ENCODE measurements at places on chromosomes 4 and X. TPM values are rescaled to one million over a fixed set of nuclear protein-coding genes. Genes with fewer than 3 reads are reported as not detected.

GRCh38 chr4:101823864-101824263 is 33.3 kb downstream of the BANK1 start:
- no peak for DNase-seq

DNA sequence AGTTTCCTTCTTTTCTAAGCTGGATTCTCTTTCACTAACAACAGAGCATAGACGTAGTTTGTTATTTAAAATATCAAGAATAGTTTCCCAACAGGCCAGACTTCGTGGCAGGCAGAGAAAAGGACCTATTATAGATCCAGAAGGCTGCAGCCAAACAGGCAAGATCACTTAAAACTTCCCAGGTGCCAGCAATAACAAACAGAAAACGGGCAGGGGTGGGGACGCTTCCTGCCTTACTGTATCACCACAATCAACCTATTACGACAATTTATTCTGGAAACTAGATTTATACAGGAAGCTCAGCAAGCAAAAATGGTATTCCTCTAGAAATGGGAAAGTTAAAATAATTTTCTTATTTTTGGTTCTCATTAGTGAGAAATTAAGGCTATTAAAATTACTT is 22.1 kb downstream of the RWDD4 start:
- DNase-seq, result no peak

SSX3 gene
- not detected for total RNA-seq

DNA sequence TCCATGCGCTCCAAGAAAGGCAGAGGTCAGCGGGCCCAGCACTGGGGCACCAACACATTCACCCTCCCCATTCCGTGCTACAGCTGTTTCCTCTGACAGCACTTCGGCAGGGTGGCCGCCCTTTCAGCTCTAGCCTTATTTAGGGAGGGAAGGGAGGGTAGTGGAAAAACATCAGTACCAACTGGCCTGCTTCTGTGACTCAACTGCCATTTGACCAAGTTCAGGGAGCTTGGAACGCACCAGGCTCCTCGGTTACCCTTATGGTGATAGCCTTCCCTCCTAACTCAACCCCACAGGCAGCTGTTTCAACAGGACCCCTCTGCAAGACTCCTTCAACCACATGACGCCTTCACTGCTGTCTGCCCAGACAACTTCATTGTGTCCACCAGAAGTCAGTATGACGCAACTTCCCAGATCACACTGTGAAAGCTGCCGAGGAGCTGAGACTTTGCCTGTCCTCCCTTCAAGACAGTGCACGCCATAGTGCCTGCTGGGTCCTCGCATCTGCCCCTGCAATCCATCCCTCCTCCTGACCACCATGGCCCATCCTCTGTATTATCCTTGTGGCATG is 132.2 kb downstream of the AFAP1 start:
- DNase-seq, result no peak

NXF2B gene
- not detected for total RNA-seq

GRCh38 chr4:122884499-122884898 is 37.9 kb downstream of the NUDT6 start:
- no peak for DNase-seq

ATP8A1 gene
- total RNA-seq, result 37.0 TPM

COL4A6 gene
- 0.38 TPM for total RNA-seq

DNA sequence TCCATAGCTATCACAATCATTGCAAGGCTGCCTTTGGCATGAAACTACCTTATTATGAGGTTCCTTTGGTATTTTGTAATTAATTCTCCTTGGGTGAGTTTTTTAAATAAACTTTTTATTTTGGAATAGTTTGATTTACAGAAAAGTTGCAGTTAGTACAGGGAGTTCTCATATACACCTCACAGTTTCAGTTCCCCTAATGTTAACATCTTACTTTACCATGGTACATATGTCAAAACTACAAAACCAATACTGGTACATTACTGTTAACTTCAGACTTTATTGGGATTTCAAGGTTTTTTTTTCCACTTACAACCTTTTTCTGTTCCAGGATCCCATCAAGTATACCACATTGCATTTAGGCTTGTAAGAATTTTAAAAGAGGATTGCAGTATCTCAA is 52.0 kb upstream of the RGN start:
- DNase-seq, result no peak

GRCh38 chr4:97215409-97215941 is 927.8 kb downstream of the STPG2 start:
- DNase-seq, result no peak

HSFX2 gene
- 0.63 TPM for total RNA-seq

DNA sequence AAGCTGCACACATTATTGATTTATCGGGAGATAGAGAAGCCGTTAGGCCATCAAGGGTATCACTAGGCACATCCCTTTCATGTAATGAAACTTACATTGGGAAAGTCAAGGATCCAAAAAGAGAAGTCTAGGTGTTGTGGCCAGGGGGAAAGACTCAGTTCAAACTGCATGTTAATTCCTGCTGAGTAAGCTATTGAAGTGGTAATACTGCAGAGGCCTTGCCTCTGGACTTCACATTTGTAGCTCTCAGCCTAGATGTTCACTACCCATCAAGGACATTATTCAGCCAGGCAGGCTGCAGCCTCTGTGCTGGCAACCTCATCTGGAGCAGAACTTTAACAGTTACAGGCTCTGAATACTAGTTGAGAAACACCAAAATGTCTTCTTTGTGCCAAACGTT is 2094.5 kb upstream of the AGA start:
- no peak for DNase-seq

GPR101 gene
- total RNA-seq, result not detected

GRCh38 chrX:100373673-100374072 is 36.4 kb downstream of the PCDH19 start:
- no peak for DNase-seq

DNA sequence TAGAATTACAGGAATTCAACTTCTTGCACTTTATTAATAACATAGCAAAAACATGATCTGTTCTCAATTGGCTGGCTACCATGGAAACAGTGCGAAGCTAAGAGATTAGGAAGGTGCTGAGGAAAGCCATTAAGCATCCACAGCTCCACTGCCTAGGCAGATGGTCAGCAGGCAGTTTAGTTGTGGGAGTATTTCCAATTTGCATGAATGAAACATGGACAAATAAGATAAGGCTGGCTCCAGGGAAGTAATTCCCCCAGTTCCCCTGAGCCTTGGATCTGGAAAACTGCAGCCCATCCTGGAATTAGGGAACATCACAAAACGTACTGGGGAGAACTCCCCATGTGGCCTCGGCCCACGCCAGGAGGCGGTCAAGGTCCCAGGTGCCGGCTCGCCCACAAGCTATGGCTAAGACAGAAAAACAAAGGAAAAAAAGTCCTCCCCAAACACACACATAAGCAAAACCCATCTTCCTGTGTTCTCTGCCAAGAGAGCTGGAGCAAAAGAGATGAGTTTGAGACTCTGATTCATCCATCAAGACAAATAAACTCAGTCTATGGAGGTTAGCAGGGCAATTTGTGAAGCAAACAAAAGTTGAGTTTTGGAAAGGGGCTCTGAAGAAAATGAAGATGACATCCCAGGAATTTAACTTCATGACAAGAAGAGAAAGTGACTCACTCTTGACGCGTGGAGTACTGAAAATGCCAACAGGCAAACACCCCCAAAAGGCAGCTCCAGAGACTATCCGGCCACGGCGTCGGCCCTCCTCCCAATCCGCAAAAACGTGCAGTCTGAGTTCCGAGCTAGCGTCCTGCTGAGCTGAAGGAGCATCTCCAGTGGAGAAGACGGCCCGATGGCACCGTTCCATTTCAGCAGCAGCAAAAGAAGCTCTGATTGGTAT is 45.1 kb downstream of the IGFBP7 start:
- no peak for DNase-seq

DNA sequence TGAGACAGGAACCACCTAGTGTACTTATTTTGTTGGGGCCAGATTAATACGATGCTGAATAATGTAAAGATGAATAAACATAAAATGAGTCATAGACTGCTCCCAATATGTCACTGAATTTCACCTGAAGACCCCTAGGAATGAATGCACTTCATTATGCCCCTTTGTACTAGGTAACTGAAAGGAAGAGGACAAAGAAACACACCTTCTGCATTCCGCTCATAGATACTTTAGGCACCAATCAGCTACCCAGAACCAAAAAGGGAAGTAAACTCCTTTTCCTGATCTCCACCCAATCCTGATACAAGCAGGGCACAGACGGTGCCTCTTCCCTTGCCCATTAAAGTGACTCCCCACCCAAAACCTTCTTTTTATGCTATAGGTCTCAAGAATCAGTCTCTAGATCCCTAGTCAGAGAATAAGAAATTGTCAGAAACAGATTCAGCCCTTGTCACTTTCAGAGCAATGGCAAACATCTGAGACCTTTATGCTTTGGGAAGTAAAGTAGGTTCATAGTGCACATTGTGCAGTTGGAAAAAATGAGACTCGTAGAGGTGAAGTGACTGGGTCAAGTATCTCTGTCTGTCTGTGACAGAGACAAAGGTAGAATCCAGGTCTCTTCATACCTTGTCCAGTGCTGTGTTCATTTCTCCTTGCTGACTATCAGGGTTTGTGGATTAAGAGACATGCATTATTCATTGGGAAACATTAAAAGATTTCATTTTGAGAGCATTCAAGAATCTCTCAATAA is 2.3 kb downstream of the GPR174 start:
- DNase-seq, result no peak

PHF8 gene
- total RNA-seq, result 24.7 TPM
